Stimulated activated CD8-positive, alpha-beta memory T cell treated with anti-CD3 and anti-CD28 coated beads, Interleukin-2, amount 100 ng/mL, for 1 hour (primary cell): ENCODE measurements at places on chromosomes 1 and 21.

DNA sequence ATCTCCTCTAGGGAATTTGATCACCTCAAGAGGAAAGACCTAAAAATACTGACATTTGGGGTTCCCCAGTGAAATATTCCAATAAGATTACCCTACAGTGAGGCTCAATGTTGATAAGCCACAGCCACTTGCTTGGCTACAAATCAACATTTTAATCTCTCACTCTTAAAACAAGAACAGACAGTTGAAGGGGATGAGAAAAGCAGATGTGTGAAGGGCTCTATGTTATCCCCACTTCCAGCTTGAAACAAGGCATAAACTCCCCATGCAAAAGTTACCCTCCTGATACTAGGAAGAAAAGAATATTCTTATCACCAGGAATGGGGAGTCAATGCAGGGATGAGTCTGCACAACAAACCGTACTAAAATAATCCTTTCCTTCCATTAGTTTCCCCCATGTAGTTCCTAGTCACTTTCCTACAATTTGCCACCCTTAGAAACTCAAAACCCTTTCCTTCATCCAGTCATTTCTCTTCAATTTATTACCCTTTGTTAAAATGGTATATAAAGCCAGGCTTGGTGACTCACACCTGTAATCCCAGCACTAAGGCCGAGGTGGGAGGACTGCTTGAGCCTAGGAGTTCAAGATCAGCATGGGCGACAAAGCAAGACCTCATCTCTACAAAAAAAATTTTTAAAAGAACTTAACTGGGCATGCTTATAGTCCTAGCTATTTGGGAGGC, 29.5 kb downstream of the LPGAT1 start:
- no peak for DNase-seq

DNA sequence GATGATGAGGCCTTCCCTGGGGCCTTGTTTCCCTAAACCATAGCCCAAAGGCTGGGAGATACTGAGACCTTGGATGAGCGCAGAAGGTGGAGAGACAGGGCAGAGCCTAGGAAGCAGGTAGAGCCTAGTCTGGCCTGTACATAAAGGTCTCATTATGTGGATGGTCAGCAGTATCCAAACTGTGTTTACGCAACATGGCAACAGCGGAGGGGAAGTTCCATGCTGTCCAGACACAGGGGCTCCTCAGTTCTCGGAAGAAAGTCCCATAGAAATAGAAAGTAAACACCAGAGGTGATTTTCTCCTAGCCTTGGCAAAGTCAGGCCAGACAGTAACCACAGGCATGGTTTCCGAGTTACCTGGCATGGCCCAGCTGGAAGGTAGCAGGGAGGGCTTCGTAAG, 42.1 kb upstream of the MPZL1 start:
- no peak for DNase-seq

- DNase-seq = no peak
These were observed 224.2 kb upstream of the JUN start for GRCh38 chr1:59007820-59008598.

DNA sequence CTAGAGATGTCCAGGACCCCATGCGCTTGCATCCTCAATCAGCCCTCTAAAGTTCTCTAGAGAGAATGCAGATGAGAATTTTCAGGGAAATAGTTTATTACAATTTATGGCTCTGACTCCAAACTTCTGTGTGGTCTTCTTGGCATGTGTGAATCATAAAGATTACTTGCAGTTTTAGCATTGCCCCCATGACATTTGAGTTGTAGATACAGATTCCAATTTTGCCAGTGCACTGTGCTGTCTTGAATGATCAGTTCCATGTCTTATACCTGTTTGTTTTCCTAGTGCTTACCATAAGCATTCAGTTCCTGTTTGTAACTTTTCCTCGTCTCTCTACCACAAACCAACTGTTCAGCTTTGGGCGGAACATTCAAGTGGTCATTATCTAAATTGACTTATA, 4.8 kb downstream of the KRTAP21-3 start:
- no peak for DNase-seq

- no peak for DNase-seq
These were observed 3.1 kb downstream of the CTBS start for GRCh38 chr1:84571150-84571535.

GRCh38 chr1:206534552-206534951, 27.2 kb downstream of the RASSF5 start:
- no peak for DNase-seq

DNA sequence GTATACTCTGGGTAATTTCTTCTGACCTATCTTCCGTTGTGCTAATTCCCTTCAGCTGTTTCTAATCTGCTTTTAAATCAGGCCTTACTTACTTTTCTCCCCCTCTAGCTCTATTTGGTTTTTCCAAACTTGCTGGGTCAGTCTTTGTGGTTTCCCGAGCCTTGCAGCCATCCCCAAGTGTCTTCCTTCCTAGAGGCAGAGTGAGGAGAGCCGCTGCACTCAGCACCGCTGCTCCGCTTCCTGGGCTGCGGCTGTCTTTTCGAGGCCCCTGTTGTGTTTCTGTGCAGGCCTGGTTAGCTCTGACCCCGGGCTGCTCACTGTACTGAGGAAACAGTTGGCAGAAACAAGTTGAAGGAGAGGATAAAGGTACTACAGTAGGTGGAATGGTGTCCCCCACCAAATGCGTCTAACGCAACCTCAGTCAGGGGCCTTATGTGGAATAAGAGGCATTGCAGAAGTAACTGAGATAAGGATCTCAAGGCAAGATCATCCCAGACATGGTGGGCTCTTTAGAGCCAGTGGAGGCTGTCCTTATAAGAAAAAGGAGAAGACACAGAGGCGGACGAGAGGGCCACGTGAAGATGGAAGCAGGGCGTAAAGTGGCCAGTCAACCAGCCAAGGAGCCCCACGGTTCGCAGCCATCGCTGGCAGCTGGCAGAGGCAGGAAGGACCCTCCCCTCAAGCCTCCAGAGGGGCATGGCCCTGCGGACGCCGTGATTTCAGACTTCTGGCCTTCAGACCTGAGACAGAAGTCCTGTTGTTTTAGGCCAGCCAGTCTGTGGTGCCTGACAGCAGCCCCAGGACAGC, 10.5 kb downstream of the WNT9A start:
- no peak for DNase-seq

- no peak for DNase-seq
These were observed 9.1 kb downstream of the COL8A2 start for GRCh38 chr1:36115931-36116330.

GRCh38 chr1:76170084-76170483, 95.5 kb downstream of the ST6GALNAC3 start:
- no peak for DNase-seq

GRCh38 chr1:112318698-112319370, 77.2 kb upstream of the CTTNBP2NL start:
- no peak for DNase-seq

DNA sequence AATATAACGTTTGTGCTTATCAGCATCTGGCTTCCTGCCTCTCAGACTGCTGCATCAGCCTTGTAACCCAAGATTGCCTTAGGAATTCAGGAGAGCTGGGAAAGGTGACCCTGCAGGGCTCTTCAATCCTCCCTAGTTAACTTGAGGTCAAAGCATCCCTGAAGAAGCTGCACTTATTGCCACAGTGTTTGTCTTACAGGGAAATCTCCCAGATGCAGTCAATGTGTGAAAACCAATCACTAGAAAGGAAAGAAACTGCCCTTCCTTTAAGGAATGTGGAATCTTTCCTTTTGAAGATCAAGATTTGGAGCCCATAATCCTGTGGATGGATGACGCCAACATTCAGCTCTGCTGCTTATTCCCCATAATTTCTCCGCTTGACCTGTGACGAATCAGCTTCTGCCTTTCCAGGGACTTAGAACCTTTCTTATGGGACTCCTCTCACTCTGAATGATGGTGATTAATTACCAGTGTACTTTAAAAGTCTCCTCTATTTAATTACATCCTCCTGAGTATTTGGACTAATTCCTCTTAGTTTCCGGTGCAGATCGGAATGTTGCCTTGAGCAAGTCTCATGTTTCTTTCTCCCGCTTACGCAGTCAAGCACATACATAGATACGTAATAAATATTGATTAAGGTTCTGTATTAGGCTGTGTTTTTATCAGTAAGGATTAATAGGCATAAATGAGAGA, 14.4 kb downstream of the ADAMTS5 start:
- DNase-seq = no peak

GRCh38 chr1:58941471-58942289, 157.8 kb upstream of the JUN start:
- no peak for DNase-seq

DNA sequence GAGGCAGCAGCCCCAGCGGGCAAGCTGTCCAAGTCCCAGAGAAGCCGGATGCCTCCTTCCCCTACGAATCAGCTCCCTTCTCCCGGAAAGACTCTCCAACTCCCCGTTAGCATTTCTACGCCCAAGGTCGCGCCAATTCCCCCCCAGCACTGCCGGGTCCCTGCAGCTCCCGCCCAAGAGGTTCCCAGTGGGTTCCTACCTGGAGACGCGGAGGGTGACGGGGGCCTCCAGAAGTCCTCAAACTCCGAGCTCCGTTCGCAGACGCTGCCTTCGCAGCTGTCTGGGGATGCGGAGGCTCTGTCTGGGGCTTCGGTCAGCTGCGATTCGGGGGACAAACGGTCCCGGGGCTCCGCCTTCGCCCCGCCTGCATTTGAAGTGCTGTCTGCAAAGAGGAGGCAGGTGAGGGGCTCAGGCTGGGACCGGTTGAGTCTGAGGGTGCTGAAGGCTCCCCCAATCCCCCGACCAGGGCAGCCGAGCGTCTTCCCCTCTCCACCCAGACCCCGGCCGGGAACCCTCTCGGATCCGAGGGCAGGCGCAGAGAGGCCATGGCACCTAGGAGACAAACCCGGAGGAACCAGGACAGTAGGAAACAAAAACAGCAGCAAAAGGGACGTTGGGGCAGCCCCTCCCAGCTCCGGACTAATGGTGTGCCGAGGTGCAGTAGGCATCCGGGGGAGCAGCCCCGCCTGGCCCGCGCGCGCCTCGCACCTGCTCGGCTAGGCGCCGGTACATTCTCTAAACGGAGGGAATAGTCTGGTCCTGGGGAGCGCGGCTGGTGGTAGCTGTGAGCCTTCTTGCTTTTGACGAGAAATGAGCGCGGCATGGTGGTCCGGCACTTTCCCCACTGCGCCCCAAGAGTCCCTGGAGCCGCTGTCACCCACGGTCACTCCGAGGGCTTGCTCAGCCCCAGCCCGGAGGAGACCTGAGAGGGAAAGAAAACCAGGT, 3.8 kb downstream of the GFI1 start:
- no peak for DNase-seq

GRCh38 chr1:183061194-183061593, 38.0 kb downstream of the LAMC1 start:
- DNase-seq = no peak

- no peak for DNase-seq
These were observed 157.8 kb downstream of the KCNT2 start for GRCh38 chr1:196450143-196451095.

DNA sequence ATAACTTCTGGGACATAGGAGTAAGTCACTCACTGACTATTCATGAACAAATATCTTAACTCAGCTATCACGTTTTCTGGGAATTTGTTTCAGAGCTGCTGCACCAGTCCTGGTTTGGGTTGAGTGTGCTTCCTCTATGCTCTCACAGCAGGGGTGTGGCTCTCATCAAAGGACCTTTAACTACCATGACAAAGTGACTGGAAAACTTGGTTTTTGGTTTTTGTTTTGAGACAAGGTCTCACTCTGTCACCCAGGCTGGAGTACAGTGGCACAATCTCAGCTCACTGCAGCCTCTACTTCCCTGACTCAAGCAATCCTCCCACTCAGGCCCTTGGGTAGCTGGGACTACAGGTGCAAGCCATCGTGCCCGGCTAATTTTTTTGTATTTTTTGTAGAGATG, 4.1 kb downstream of the ILDR2 start:
- no peak for DNase-seq

- no peak for DNase-seq
These were observed 78.9 kb downstream of the RAP1GAP start for GRCh38 chr1:21590126-21590880.

DNA sequence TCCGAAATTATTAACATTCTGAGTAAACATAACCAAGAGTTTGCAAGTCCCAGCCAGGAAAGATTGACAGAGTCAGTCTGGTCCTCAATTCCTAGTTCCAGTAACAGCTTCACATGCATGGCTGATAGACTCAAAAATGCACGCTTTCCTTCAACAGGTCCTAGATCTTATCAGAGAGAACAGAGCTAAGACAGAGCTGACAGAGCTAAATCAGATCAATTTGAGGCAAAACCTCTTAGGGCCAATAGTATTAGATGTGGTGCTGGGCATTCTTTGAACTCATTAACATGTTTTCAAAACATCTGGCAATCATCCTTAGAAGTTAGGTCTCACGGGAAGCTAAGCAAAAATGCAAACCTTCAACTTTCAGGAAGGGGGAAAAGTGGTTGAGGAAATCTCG, 114.0 kb downstream of the GREM2 start:
- no peak for DNase-seq

- DNase-seq = no peak
These were observed 27.0 kb upstream of the SLC16A1 start for GRCh38 chr1:112982853-112983536.
